ENCODE measurements at places on chromosomes 7 and 10.

GRCh38 chr10:22986771-22987542 is 59.1 kb downstream of the ARMC3 start:
- DNase-seq = no peak

- DNase-seq = no peak
Observed at GRCh38 chr10:43680035-43680434, 31.4 kb upstream of the ZNF32 start.

GRCh38 chr10:48579251-48579960 is 25.5 kb downstream of the ARHGAP22 start:
- DNase-seq = no peak

GRCh38 chr10:123562811-123563580 is 103.2 kb upstream of the GPR26 start:
- DNase-seq = no peak

- DNase-seq = peak; percentile 65
Observed at GRCh38 chr10:103659674-103660363, 166.3 kb downstream of the NEURL1 start.

DNA sequence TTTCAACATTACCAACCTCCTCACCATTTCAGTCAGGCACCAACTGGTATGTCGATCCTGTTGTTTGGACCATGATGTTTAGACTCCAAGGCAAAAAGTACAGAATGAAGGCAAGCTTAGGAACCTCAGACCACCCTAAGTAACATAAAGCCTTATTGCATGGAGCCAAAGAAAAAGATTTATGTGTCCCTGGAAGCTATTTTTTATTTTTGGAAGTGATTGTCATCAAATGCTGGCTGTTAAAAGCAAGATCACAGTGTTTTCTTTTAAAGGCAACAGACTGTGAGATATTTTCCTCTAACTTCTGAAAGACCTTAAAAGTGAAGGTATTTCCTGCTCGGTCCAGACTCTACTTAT is 8.2 kb downstream of the ASB15 start:
- DNase-seq = no peak

DNA sequence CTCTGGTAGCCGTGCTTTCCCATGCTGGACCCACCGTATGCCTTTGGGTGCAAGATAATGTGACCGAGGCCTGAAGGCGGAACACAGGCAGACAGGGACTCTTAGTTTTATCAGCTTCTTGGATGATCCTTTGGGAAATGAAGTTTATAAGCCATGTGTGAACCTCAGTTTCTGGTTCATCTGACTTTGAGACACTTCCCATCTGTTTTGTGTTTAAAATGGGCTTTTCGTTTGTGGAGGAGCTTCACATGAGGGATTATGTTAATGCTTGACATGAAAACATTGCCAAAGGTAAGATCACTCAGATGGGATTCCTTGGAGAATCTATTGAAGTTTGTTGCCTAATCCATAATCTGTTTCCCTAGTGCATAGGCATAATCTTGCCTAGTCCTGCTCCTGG is 249.8 kb upstream of the LYZL1 start:
- DNase-seq = no peak

GRCh38 chr7:107966711-107967110 is 36.2 kb downstream of the LAMB1 start:
- no peak for DNase-seq

DNA sequence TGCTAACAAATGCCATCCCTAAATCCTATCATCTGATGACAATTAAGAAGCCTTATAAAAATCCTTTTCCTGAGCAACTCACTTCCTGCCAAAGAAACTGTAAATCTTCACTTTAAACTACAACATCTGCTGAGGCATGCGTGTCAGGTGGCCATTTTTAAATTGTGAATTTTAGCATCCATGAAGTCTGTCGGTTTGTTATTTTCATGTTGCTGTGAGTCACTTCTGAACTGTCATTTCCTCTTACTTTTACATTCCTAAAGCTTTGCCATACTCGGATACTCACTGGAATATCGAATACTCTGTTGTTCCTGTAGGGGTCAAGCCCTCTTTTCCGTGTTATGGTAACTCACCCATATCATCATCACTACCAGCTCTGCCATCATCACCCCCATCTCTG is 34.3 kb upstream of the TMEM26 start:
- DNase-seq = no peak

DNA sequence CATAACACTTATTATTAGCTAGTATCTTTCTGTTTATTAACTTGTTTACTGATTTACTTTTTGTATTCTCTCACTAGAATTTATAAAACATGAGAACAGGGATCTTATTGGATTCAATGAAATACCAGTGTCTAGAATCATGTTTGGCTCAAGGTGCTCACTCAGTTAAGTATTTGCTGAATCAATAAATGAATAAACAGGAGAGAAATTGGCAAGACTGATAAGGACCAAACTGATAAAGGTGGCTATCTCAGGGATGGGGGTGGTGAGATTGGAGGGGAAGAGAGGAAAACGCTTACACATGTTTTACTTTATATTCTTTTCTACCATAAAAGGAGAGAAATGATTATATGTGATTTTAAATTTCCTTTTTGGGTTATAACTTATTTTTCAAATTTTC is 43.3 kb upstream of the CCDC6 start:
- no peak for DNase-seq

GRCh38 chr7:90677486-90678404 is 81.6 kb downstream of the CDK14 start:
- DNase-seq = no peak

DNA sequence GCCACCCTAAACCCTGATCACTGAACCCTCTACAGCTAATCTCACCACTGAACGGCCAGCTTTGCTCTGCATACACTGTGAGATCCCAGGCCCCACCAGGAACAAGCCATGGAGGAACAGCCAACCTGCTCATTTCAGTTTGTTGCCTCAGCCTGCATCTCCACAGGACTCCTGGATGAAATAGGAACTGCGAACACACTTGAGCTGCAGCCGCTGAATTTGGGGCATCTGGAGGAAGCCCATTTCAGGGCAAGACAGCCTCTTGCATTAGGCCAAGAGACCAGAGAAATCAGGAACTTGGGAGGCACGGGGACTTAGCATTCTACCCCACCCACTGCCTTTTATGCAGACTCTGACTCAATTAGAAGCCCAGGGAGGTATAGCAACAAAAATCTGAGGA is 14.5 kb upstream of the EGR2 start:
- no peak for DNase-seq

- DNase-seq = no peak
Observed at GRCh38 chr10:82221601-82222149, 346.7 kb downstream of the NRG3 start.

DNA sequence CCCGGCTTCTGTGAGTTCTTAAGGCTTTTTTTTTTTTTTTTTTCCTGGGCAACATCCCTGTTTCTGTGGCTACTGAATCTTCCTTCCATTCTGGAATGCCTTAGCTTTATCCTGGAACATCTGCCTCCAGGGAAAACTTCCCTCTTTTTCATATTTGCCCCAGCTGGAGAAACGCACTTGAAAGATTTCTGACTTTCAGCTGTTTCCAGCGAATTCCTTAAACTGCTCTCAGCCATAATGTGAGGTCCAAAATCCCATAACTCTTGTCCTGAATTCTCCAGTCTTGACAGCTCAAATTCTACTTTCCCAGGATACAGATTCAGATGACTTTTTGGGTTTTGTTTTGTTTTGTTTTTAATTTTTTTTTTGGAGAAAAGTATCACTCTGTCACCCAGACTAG is 263.6 kb upstream of the AUTS2 start:
- no peak for DNase-seq

- peak; percentile 38 for DNase-seq
Observed at GRCh38 chr7:2843711-2844152, 376 bp downstream of the GNA12 start.

- DNase-seq = no peak
Observed at GRCh38 chr7:139671967-139672366, 105.8 kb downstream of the HIPK2 start.

GRCh38 chr7:149443523-149443922 is 17.3 kb downstream of the ZNF777 start:
- DNase-seq = no peak

DNA sequence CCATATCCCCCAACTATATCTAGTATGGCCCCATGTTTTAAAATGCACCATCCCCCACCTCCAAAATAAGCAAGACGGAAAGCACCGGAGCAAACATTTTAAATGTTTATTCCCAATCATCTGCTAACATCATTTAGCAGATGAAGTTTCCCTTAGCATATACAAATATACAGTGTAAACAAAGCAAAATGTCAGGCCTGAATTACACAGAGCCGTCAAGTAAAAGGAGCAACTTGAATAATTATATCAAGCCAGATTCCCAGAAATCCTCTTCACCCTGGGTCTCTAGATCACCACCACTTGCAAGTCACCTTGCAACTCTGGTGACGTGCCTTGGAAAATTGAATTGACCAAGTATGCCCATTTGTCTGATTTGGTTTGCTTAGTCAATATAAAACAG is 91.6 kb upstream of the COL1A2 start:
- no peak for DNase-seq

DNA sequence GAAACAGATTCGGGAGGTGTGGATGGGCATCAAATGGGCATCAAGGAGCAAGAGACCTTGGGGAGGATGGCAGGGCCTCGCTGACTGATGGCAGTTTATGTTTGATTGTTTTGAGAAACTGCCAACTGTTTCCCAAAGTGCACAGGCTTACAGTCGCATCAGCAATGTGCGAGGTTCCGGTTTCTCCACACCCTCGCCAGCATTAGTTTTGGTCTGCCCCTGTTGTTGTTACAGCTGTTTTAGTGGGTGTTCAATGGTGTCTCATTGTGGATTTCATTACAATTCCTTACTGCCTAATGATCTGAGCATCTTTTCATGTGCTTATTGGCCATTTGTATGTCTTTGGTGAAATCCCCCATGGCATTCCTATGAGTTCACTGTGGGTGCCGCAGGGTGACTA is 24.4 kb downstream of the AKR1E2 start:
- no peak for DNase-seq

GRCh38 chr10:124994573-124995473 is 52.9 kb downstream of the ZRANB1 start:
- no peak for DNase-seq

DNA sequence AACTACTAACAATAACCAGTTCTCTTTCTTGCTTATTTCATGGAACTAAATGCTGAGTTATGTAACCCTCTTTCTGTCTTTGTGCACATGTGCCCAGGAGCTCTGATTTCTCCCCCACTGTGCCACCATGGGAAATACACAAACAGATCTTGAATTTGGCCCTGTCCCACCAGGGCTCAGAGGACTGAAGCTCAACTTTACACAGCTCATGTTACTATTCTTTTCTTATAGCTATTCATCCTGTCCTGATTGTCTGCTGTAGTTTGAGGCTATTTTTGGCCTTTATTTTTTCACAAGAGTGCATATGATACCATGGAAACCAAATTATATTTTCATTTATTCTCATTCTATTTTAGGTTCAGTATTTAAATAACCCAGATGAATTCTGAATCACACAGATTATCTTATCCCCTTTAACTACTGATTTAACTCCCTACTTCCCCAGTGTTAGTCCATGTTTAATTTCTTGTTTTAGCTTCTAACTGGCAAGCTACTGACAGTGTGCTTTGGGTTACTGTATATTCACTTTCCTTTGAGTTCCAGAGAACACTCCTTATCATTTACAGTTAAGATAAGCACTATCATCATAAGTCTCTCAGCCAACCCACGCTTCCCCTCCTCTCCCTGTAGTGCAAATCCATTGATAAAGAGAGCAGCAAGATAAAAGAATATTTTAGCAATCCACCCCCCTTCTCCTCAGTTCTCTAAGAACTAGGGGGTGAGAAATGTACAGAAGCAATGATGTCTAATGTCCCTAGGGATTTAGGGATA is 71.8 kb upstream of the GSDME start:
- DNase-seq = no peak

- no peak for DNase-seq
Observed at GRCh38 chr10:59894114-59894513, 12.2 kb downstream of the CCDC6 start.

All from activated naive CD8-positive, alpha-beta T cell treated with anti-CD3 and anti-CD28 coated beads for 36 hours (primary cell).